ENCODE measurements at places on chromosomes 11 and 22. TPM values are rescaled to one million over a fixed set of nuclear protein-coding genes. Genes with fewer than 3 reads are reported as not detected.

The FAM89B gene
- 18.1 TPM for total RNA-seq

The KRTAP5-2 gene
- not detected for total RNA-seq

The FLRT1 gene
- total RNA-seq: not detected

The CCT8L2 gene
- total RNA-seq: not detected

The FJX1 gene
- not detected for total RNA-seq

The SPON1 gene
- 0.94 TPM for total RNA-seq

The KRTAP5-7 gene
- total RNA-seq: 0.10 TPM

The NXPE1 gene
- total RNA-seq: not detected

The TENM4 gene
- total RNA-seq: 0.63 TPM

The OR5P2 gene
- not detected for total RNA-seq

The KDM4D gene
- 0.42 TPM for total RNA-seq

The SCN3B gene
- not detected for total RNA-seq

The PDGFD gene
- total RNA-seq: 3.4 TPM

The MRPL48 gene
- 8.9 TPM for total RNA-seq

The SLC1A2 gene
- total RNA-seq: 2.0 TPM

The ZNF70 gene
- total RNA-seq: 0.52 TPM

The C11orf97 gene
- total RNA-seq: not detected

The MAJIN gene
- total RNA-seq: not detected

The CNGA4 gene
- 0.21 TPM for total RNA-seq

The MIOX gene
- total RNA-seq: not detected

The GGTLC2 gene
- total RNA-seq: not detected

The OR8A1 gene
- total RNA-seq: not detected

The FAM181B gene
- total RNA-seq: under 0.01 TPM

The FGF4 gene
- not detected for total RNA-seq

The MISFA gene
- total RNA-seq: 0.52 TPM

The MIAT gene
- total RNA-seq: 15.8 TPM

The ENTHD1 gene
- total RNA-seq: 0.10 TPM

The F2 gene
- not detected for total RNA-seq

The CADM1 gene
- total RNA-seq: 4.2 TPM

The SULT4A1 gene
- total RNA-seq: not detected

Data from mononuclear cell (primary cell).